Colonic mucosa (tissue), 4 donors: ENCODE measurements at places on chromosomes 5 and 9. TPM values are rescaled to one million over a fixed set of nuclear protein-coding genes. Genes with fewer than 3 reads are reported as not detected.

DNA sequence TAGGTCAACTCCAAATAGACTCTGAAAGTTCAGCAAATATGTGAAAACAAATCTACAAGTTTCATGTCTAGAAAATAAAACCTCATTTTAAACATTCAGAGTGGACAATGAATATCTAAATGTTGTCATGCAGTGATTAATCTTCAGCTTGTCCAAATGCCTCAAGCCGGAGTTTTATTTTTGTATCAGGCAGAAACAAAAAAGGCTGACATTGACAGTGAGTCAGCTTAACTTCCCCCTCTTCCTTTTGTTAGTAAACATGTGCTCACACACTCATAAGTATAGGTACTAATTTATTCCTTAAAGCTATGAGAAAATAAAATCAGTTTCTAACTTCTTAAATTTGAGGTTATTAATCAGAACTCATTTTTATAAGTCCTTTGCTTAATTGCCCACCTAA lies 467.9 kb upstream of the DAB2 start:
- H3K27ac ChIP-seq = no peak overlapping the region
- no peaks in the 10 kb centered on the region for H3K36me3 ChIP-seq
- H3K27me3 ChIP-seq = no peaks in the 10 kb centered on the region
- H3K4me3 ChIP-seq = no peak overlapping the region

DNA sequence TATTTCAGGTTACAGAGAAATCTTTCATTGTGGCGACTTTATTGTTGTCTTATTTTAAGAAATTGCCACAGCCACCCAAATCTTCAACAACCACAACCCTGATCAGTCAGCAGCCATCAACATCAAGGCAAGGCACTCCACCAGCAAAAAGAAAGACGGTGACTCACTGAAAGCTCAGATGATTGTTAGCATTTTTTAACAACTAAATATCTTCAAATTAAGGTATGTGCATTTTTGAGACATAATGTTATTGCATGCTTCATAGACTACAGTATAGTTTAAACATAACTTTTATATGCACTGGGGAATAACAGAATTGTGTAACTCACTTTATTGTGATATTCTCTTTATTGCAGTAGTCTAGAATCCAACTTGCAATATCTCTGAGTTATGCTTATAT lies 263.4 kb downstream of the TMEM232 start:
- no peaks in the 10 kb centered on the region for H3K27me3 ChIP-seq
- DNase-seq = no peak
- no peaks in the 10 kb centered on the region for H3K36me3 ChIP-seq
- no peak overlapping the region for H3K27ac ChIP-seq

Gene CAVIN4
- total RNA-seq = not detected

- DNase-seq = no peak
- no peaks in the 10 kb centered on the region for H3K36me3 ChIP-seq
- no peak overlapping the region for H3K4me3 ChIP-seq
- H3K4me1 ChIP-seq = no peaks in the 10 kb centered on the region
- no peaks in the 10 kb centered on the region for H3K27me3 ChIP-seq
- H3K27ac ChIP-seq = no peak overlapping the region
Measured at GRCh38 chr9:8484597-8485191, 685.1 kb upstream of the DMAC1 start.

Gene SLC6A7
- total RNA-seq = 24.9 TPM
